Esophagus muscularis mucosa (tissue), 4 donors: ENCODE measurements at places on chromosomes 4 and X. TPM values are rescaled to one million over a fixed set of nuclear protein-coding genes. Genes with fewer than 3 reads are reported as not detected.

DNA sequence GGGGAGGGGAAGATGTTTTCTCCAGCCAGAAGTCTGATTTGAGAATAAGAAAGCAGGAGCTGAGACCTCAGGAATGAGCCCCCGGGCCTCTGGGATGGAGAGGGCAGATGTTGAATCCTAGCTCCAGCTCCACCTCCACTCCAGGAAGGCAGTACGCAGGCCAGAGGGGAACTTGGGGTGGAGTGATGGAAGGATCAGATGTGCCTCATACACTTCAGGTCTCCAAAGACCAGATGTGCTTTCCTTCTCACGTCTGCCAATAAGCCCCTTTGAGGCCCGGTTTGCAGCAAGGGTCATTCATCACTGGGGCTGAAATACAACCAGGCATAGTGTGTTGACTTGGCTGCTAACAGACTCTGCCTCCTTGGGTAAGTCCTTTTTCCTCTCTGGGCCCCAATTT lies 28.1 kb downstream of the STARD8 start:
- DNase-seq, result no peak

DNA sequence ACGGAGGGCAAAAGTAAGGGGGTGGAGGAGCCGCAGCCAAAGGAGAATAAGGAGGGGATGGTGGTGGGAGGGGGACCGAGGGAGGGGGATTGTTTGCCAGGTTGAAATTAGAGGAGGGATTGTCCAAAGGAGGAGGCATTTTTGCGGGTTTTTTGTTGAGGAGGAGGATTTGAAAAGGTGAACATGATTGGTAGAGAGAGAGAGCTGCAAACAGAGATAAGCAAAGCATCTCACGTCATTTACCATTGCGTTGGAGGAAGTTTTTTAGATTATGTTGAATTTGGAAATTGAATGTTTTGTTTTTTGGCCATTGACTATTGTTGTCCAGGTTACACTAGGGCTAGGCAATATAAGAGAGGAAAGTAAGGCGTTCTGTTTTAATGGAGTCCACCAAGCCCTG lies 54.5 kb upstream of the ABCB7 start:
- DNase-seq, result no peak

DNA sequence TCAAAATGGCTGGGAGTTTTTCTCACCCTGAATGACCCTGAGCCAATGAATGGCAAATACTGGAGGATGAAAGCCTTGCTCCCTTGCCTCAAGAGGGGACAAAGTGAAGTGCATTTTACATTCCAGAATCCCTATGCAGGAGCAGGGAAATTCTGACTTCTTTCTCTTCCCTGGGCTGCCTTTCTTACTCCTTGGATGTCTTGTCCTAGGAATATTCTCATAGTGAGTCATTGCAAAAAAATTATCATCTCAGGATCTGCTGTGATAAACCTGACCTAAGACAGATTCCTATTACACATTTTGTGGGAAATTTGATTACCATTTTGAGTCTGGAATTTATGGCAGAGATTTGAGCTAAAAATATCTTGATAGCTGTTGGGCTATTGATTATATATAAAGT lies 199.9 kb downstream of the TMA16 start:
- no peak for DNase-seq

- no peak for DNase-seq
Observed at GRCh38 chr4:67635331-67635730, 65.6 kb downstream of the UBA6 start.

DNA sequence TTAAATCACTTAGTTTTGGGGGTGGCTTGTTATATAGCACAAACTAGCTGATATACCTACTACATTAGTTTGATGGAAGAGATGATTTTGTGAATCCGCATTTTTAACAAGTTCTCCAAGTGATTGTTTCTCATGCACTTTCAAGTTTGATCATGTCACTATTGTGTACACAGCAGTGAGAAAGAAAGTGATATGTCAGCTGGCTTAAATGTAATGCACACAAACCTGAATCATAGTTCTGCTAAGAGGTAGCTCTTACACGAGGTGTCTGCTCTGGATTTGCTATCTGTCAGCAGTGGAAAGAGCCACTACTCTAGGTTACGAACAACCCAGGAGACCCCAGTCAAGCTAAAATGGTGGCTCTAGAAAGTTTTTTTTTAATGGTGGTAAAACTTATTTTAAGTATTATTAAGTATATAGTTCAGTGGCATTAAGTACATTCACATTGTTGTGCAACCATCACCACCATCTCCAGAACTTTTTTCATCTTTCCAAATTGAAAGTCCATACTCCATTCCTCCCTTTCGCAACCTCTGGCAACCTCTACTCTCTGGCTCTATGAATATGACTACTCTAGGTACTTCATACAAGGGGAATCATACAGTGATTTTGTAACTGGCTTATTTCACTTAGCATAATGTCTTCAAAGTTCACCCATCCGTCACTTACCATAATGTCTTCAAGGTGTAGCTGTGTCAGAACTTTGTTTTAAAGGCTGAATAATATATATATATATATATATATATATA lies 147.3 kb downstream of the HS6ST2 start:
- no peak for DNase-seq

DNA sequence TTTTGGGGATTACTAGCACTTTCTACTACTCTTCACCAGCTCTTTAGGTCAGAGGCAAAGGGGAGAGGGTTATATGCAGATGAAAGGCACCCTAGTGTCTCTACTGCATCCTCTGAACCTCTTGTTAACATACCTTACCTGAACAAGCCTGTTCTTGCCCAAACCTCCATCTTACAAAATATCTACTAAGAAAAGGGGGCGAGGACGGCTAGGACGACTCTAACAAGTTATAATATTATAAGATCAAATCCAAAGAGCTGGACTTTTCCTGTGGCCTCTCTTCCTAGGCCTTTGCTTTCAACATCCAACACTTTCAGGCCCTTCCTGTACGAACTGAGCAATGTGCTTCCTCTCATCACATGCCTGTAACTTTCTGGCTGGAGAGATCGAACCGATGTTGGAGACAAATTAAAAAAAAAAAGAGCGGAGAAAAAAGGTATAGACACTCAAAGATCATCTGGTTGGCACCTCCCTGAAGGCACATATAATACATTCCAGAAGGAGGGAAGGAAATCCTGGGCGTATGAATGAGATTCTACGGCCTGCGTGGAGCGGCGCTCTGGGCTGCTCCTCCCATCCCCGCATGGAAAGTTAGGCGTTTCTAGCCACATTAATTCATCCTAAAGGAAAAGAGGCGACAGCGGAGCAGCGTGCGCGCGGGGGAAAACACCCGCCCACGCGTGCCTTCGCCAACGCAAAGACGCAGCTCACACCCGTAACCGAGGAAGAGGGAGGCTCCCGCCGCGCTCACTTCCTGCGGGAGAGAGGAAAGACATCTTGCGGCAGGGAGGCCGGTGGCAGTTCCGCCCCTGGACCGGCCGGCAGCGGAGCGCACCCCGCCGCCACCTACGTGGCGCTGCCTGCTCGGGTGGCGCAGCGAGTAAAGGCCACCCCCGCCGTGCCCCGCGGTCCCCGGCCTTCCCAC lies 808 bp downstream of the PRDM5 start:
- no peak for DNase-seq

DNA sequence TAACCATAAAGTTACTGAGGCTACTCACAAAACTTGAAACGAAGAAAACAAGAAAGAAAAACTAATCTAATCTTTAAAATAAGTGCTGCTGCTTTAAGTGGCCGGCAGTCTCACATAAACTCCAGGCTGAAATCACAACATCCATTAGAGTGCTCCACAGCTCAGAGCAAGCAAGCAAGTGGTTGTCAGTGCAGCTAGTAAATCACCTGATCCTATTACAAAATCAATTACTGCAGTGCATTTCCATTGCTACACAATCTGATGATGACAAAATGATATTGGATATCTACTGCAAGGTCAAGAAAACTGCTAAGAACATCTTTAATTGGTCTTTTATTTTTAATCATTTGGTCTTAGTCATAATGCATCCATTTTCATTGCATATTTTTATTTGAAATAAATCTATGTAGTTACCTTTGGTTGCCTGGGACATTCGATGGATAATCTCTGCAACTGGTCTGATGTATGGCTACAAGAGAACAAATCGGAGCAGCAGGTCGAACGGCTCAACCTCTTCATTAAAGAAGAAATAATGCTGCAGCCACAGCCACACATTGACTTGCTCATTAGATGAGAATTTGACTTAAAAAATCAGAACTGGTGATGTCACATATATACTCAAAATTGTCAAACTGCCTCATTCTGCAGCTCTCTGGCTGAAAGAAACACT lies 87.7 kb downstream of the FBXW7 start:
- no peak for DNase-seq

GRCh38 chr4:36712013-36712412 lies 430.6 kb downstream of the DTHD1 start:
- no peak for DNase-seq

DNA sequence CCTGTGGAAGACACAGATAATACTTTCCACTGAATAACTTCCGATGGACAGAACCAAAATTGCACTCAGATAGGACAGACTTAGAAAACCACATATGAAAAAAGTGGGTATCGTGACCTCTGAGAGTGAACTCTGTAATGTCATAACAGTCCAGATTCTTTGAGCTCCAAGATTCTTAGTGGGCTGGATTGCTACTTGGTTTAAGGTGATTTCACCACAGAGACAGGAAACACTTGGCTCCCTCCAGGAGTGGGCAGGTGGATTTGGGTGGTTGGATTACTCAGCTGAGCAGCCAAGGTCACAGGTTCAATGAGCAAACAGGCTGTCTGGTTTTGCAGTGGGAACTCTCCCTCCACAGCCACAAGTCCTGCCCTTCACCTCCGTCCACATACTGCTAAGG lies 126.0 kb downstream of the AFAP1 start:
- DNase-seq, result no peak

DNA sequence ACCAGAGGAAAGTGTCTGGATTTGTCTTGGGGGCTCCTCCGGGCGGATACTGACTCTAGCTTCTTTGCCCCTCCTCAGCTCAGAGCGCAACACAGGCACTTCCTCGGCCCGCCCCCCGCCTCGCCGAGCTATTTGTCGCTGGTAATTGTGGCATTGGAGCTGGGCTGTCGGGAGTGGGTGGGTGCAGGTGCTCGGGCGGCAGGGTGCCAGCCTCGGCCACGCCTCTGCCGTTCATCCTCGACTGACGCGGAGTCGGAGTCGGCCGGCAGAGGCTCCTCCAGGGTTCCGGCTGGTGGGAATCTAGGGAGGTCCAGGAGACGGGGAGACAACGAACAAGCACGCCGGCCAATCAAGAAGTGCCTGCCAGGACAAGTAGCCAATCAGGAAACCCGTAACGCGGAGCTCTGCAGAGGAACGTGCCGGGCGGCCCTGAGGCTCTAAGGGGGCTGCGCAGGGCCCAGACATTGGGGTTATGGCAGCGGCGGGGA lies 3.9 kb upstream of the SYN1 start:
- DNase-seq, result no peak

DNA sequence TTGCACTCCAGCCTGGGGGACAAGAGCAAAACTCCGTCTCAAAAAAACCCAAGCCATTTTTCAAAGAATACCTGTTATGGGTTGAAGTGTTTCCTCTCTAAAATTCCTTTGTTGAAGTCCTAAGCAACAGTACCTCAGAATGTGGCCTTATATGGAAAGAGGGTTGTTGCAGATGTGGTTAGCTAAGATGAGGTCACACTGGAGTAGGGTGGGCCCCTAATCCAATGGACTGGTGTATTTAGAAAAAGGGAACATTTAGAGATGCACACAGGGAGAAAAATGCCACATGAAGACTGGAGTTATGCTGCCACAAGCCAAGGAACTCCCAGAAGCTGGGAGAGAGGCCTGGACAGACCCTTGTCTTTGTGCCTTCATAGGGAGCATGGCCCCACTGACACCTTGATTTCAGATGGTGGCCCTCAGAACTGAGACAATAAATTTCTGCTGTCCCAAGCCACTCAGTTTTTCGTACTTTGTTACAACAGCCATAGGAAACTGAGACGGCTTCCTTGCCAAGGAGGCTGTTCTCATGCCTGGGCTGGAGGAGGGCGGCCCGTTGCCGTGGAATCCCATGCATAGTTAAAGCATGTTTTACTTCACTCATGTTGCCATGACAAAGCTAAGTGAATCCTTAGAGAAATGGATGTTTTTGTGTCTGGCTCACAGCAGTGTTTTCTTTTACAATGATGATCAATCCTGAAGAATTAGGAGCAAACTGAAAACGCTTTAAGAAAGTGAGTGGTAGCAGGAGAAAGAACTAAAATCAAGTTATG lies 16.5 kb downstream of the TRAPPC2 start:
- no peak for DNase-seq

DNA sequence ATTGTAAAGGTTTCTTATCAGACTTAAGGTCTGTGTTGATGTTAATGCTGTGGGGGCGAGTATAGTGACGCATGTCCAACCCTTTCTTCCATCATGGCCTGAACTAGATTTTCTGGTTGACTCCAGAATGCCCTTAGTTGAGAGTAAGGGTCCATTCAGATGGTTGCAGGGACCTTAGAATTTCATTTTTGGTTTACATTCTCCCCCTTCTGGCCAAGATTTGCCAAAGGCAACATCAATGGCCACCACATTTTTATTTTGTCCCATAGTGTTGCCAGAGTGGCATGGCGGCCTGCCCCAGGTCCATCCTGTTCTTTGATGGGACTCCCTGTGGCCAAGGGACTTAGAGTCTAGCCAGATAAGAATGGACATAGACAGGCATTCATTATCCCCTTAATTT lies 368.5 kb downstream of the GPM6A start:
- no peak for DNase-seq

DNA sequence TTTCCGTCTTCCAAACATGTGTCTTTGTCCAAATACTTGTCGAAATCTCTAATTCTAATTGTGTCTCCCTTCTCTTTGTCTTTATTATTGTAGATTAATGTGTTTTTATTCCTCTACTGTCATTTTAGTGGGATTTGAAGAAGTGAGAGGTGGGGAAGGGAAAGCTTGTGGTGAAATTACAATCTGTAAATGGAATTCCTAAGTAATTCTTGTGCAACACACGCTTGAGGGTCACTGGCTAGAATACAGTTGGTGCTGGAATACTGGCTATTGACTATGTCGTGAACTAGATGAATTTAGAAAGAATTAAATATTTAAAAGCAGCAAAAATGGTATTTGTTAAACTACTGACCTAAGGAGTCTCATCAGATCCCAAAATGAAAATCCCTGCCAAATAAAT lies 10.7 kb upstream of the FNIP2 start:
- no peak for DNase-seq

GRCh38 chr4:89434364-89434988 lies 126.9 kb upstream of the GPRIN3 start:
- DNase-seq, result no peak

DNA sequence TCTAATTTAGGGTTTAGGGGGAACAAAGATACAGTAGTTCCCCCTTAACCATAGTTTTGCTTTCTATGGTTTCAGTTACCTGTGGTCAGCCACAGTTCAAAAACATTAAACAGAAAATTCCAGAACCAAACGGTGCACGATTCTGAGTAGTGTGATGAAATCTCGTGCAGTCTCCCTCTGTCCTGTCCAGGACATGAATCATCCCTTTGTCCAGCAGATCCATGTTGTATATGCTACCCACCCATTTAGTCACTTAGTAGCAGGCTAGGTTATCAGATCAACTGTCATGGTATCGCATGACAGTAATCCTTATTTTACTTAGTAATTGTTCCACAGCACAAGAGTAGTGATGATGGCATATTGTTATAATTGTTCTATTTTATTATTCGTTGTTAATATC lies 556.1 kb downstream of the IL1RAPL1 start:
- DNase-seq, result no peak

The TMEM31 gene
- not detected for total RNA-seq

The ARMCX1 gene
- total RNA-seq, result 35.3 TPM

The MXRA5 gene
- total RNA-seq, result 3.8 TPM

The RTL5 gene
- 19.8 TPM for total RNA-seq
